Lower lobe of right lung (tissue), 2 donors: ENCODE measurements at places on chromosomes 5 and 9. TPM values are rescaled to one million over a fixed set of nuclear protein-coding genes. Genes with fewer than 3 reads are reported as not detected.

The GALT gene
- 51.3 TPM for total RNA-seq

The HCN1 gene
- total RNA-seq: not detected

The NME5 gene
- total RNA-seq: 7.3 TPM

The PCDHB9 gene
- 3.0 TPM for total RNA-seq

The PITX1 gene
- 0.47 TPM for total RNA-seq

The DMRTA1 gene
- 1.7 TPM for total RNA-seq

The GAPT gene
- 6.5 TPM for total RNA-seq

The ADAMTSL1 gene
- total RNA-seq: 3.7 TPM

- DNase-seq: no peak
Observed at GRCh38 chr5:134022333-134022732, 17.6 kb upstream of the VDAC1 start.

DNA sequence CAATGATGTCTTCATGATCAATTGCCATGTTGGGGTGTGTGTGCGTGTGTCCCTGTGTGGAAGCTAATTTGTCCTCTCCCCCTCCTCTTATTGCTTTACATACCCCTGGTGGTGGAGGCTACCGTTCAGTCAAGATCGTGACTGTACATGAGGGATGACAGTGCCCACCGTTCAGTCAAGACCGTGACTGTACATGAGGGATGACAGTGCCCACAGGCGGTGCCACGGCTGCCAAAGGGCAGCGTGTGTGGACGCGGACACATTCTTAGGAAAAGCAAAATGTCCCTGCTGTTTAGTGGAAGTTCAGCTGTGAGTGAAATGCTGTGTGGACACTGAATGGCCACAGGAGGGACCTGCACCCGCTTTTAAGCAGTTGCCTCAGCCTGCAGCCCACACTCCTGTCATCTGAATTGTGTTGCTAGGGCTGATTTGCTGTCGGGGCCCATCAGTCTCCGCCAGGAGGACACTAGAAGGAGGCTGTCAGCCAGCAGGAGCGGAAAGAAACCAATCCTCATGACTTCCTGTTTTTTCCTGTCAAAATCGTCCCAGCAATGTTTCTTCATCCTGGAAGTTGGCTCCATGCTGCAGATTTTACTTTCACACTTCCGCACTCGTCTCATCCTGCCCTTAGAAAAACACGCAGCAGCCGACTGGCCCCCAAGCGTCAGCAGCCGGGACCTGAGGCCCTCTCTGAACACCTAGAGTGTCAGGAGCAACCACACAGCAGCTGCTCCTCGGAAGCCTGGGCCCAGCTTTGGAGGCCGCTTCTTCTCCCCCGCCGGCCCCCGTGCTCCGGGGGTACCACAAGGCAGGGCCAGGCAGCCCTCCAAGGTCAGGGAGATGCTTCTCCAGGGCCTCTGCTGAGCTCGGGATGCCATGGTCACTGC is 9.1 kb downstream of the OR2V1 start:
- no peak for DNase-seq

GRCh38 chr5:142852416-142853198 is 82.4 kb downstream of the ARHGAP26 start:
- no peak for DNase-seq

GRCh38 chr9:17031546-17031945 is 103.3 kb upstream of the CNTLN start:
- DNase-seq: no peak

DNA sequence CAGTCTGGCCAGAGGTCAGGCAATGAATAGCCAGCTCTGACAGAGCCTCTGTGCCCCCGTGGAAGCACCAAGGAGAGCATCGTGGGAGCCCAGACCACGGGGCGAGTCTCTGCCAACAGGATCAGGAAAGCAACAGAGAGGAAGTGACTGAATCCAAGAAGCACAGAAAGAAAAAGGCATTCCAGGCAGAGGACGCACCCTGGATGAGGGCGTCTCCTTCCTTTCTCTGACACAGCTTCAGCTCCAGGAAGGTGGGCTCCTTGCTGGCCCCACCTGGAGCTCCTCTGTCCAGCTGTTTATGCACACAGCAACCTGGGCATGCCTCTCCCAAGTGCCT is 16.6 kb downstream of the HK3 start:
- no peak for DNase-seq

DNA sequence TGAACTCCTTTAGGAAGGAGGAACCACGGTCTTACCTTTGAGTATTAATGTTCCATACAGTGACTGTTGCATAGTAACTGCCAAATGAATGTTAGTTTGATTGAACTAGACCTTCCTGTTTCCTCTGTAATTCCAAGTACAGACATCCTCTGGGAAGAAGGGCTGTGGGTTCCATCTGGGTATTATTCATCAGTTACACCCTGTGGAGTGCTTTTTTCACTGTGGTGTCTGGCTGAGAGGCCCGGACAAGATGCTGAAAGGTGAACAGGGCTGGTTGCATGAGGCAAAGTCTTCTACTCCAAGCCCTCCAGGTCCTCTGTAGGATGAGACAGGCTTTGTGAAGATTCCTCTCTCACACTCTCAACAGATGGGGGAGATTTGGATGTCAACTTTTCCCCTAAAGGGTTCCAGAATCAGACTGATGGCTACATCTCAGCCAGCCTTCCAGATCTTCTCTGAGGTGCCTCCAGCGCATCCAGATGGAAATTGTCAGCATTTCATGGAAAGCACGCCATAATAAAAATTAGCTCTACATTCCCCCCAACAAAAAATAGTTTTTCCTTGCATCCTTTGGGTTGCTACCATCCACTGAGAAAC is 230.9 kb downstream of the GAS1 start:
- no peak for DNase-seq

DNA sequence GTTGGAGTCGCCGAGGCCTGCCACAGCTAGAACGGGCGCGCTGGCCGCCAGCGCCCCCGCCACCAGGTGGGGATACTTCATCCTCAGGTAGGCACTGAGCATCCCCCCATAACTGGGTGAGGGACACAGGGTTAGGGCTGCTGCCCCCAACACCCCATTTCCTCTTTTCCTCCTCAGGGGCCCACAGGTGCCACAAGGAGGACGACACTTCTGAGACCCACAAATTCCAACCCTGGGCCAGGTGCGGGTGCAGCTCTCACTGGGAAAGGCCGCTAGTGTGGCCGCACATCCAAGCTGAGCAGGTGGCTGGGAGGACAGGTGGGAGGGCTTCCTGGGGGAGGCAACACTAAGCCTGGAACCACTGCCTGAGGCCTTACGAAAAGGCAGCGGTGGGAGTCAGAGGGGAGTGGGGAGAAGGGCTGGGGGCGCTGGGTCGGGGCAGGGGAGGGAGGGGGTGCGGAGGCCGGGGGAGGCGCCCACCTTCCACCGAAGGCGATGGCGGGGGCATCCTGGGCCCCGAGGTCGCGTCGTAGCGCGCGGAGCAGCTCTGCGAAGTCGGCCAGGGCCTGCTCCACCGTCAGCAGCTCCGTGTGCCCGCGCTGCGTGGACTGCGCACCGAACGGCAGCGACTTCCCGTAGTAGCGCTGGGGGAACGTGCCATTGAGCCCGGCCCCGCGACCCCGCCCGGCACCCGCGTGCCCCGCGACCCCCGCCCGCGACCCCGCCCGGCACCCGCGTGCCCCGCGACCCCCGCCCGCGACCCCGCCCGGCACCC is 961 bp downstream of the DPP7 start:
- DNase-seq: no peak

DNA sequence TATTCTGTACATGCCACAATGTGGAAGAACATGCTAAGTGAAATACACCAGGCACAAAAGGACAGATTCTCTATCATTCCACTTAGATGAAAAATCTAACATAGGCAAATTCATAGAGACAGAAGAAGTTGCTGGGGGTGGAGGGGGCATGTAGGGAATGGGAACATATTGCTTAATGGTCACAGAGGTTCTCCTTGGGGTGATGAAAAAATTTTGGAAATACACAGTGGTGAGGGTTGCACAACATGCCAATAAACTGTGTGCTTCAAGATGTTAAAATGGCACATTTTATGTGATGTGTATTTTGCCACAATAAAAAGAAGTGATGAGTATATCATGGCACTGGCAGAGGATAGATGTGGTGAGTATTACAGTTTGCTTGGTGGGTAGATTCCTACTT is 111.9 kb downstream of the SUSD1 start:
- no peak for DNase-seq
